Fibroblast of lung (primary cell): ENCODE measurements at places on chromosomes 4 and X. TPM values are rescaled to one million over a fixed set of nuclear protein-coding genes. Genes with fewer than 3 reads are reported as not detected.

DNA sequence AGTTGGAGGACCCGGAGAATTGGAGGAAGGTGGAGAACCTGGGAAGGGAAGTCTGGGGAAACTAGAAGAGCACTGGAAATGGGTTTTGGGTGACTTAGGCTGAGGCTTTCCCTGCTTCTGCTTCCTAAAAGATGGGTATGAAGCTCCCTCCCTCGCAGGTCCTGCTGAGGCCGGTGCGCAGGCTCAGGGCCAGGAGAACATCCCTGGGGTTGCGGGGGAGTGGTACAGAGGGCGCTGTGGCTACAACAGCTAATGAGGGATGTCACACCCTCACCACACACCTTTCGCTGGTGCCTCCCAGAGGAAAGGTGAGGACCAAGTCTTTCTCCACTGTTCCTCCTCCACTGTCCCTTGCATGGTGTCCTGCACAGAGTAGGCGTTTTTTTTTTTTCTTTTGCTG lies 15.8 kb downstream of the APLN start:
- no peaks in the 10 kb centered on the region for H3K27me3 ChIP-seq
- H3K36me3 ChIP-seq = no peaks in the 10 kb centered on the region
- DNase-seq = no peak

GRCh38 chr4:167614866-167615265 lies 380.6 kb upstream of the SPOCK3 start:
- no peaks in the 10 kb centered on the region for H3K36me3 ChIP-seq
- no peaks in the 10 kb centered on the region for H3K4me1 ChIP-seq
- peak; percentile 2 for DNase-seq
- no peak overlapping the region for H3K27ac ChIP-seq
- H3K4me3 ChIP-seq = no peak overlapping the region

GRCh38 chrX:133781174-133781573 lies 204.2 kb downstream of the GPC3 start:
- no peak overlapping the region for H3K27ac ChIP-seq
- DNase-seq = no peak
- no peak overlapping the region for H3K4me3 ChIP-seq
- H3K36me3 ChIP-seq = no peaks in the 10 kb centered on the region
- no peaks in the 10 kb centered on the region for H3K4me1 ChIP-seq
- no peaks in the 10 kb centered on the region for H3K27me3 ChIP-seq

Gene SLC39A8
- 0.72 and 1.2 TPM in 2 replicates for polyA plus RNA-seq

Gene STK26
- polyA plus RNA-seq = 2.2 and 2.7 TPM in 2 replicates

Gene GPR34
- polyA plus RNA-seq = not detected in 2 replicates

- no peak overlapping the region for H3K4me3 ChIP-seq
- no peak overlapping the region for H3K27ac ChIP-seq
- H3K27me3 ChIP-seq = no peaks in the 10 kb centered on the region
- H3K36me3 ChIP-seq = no peaks in the 10 kb centered on the region
- no peaks in the 10 kb centered on the region for H3K4me1 ChIP-seq
Measured at GRCh38 chr4:159171287-159171686, 68.4 kb downstream of the RAPGEF2 start.

- DNase-seq = no peak
- H3K27me3 ChIP-seq = no peaks in the 10 kb centered on the region
- peaks cover 2% of the 10 kb centered on the region for H3K4me1 ChIP-seq
- H3K27ac ChIP-seq = no peak overlapping the region
- no peak overlapping the region for H3K4me3 ChIP-seq
- H3K36me3 ChIP-seq = no peaks in the 10 kb centered on the region
Measured at GRCh38 chr4:168538632-168539031, 41.8 kb downstream of the PALLD start.

DNA sequence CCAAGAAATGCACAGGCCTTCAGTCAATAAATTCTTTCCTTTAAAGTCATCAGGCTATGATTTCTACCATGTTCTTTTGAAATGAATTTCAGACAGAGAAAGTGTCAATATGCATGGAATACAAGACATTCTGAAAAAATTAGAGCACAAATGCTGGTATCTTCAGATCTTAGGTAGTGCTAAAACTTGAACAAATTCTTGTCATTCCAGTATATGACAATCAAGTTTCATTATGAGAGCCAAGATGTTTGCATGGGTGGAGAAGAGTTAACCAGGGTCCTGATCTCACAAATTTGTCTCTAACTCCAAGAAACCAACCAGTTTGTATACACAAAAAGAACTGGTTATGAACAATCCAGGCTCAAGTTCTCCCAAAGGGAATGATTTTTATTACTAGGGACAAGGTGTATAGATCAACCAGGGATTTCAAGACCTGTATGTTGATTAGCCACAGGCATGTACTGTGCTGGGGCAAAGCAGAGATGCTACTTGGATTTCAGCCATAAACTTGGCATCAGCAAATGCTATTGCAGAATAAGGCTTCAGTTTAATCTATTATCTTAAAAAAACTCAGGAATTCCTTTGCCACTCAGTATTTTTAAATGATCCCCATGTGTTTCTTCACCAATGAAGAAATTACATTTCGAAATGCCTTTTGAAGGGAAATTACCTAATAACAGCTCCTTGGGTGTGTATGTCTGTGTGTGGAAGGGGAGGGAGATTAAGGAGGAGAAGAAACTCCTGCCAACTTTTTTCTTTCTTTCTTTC lies 69.7 kb downstream of the FANCB start:
- H3K27ac ChIP-seq = no peak overlapping the region
- H3K4me1 ChIP-seq = no peaks in the 10 kb centered on the region
- H3K36me3 ChIP-seq = no peaks in the 10 kb centered on the region
- H3K4me3 ChIP-seq = no peak overlapping the region

DNA sequence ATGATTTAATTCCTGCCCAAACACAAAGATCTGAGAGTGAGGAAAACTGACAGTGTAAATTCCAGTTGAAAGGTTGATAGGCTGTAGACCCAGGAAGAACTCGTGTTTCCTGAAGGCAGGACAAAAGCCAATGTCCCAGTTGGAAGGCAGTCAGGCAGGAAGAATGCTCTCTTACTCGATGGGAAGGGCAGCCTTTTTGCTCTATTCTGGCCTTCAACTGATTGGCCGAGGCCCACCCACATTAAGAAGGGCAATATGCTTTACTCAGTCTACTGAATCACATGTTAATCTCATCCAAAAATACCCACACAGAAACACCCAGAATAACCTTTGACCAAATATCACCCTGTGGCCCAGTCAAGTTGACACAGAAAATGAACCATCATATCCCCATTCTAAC lies 45.3 kb upstream of the SOD3 start:
- H3K27me3 ChIP-seq = no peaks in the 10 kb centered on the region
- no peaks in the 10 kb centered on the region for H3K4me1 ChIP-seq
- H3K36me3 ChIP-seq = no peaks in the 10 kb centered on the region
- no peak overlapping the region for H3K27ac ChIP-seq

DNA sequence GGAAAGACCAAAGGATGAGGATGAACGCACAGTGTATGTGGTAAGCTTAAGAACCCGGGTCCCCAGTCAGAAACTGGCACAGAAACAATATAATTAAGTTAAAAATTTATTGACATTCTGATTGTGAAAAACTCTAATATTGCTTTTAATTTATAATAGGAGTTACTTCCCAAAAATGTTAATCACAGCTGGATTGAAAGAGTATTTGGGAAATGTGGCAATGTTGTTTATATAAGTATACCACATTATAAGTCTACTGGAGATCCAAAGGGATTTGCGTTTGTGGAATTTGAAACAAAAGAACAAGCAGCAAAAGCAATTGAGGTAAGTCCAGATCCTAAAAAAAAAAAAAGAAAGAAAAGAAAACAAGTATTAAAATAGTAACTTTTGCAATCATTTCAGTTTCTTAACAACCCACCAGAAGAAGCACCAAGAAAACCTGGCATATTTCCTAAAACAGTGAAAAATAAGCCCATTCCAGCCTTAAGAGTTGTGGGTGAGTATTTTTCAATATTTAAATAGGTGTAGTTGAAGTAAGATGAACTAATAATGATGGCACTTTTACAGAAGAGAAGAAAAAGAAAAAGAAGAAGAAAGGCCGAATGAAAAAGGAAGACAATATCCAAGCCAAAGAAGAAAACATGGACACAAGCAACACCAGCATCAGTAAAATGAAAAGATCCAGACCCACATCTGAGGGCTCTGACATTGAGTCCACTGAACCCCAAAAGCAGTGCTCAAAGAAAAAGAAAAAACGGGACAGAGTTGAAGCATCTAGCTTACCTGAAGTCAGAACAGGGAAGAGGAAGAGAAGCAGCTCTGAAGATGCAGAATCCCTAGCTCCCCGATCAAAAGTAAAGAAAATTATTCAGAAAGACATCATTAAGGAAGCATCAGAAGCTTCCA lies 9.9 kb downstream of the LARP7 start:
- no peaks in the 10 kb centered on the region for H3K4me1 ChIP-seq
- DNase-seq = no peak
- H3K27ac ChIP-seq = no peak overlapping the region
- H3K36me3 ChIP-seq = peaks cover 13% of the 10 kb centered on the region
- no peak overlapping the region for H3K4me3 ChIP-seq

DNA sequence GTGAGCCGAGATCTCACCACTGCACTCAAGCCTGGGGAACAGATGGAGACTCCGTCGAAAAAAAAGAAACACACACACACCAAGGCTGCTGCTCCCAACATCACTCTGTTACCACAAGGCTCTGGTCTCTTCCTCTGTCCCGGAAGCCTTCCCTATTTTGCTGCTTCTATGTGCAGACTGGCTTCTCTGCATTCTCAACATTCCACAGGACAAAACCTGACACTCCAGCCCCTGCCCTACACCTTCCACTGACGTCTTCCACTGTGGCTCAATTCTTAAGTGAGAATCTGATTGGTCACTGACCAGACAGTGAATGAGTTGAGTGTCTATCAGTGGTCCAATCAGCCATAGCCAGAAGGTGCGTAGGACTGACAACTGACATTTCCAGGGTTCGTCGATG lies 5.9 kb downstream of the ODAPH start:
- no peaks in the 10 kb centered on the region for H3K4me1 ChIP-seq
- H3K4me3 ChIP-seq = no peak overlapping the region
- H3K27ac ChIP-seq = no peak overlapping the region
- H3K36me3 ChIP-seq = no peaks in the 10 kb centered on the region
- no peak for DNase-seq

Gene DAPP1
- not detected in 2 replicates for polyA plus RNA-seq

Gene ITM2A
- 0.22 and 0.50 TPM in 2 replicates for polyA plus RNA-seq

Gene HMGN5
- 2.9 and 4.4 TPM in 2 replicates for polyA plus RNA-seq
